ENCODE measurements at places on chromosomes 2 and 18.

- no peaks in the 10 kb centered on the region for H3K4me1 ChIP-seq
- H3K27me3 ChIP-seq, result no peaks in the 10 kb centered on the region
- H3K36me3 ChIP-seq, result no peaks in the 10 kb centered on the region
- H3K27ac ChIP-seq, result no peak overlapping the region
- no peak overlapping the region for H3K4me3 ChIP-seq
- DNase-seq, result no peak
Measured at GRCh38 chr18:48385596-48385995, 23.6 kb downstream of the ZBTB7C start.

- H3K36me3 ChIP-seq, result no peaks in the 10 kb centered on the region
- no peak overlapping the region for H3K4me3 ChIP-seq
- H3K4me1 ChIP-seq, result no peaks in the 10 kb centered on the region
Measured at GRCh38 chr2:85961754-85962153, 73.0 kb upstream of the ST3GAL5 start.

DNA sequence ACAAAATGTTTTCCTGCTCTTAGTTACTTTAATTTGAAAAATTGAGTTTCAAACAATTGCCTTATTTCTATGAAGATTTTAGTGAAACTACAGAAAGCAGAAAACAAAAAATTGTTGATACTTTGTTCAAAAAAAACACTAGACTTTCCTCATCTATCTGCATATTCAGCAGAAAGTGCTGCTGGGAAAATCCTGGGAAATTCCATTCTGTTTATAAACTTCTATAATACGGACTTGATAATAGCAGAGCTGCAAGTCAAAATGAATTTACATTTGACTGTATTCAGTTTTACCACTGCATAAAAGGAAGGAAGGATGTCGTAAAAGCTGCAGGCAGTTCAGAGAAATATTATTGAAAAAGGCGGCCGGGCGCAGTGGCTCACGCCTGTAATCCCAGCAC is 24.9 kb upstream of the ERICH2 start:
- no peaks in the 10 kb centered on the region for H3K36me3 ChIP-seq
- DNase-seq, result no peak
- no peak overlapping the region for H3K27ac ChIP-seq

DNA sequence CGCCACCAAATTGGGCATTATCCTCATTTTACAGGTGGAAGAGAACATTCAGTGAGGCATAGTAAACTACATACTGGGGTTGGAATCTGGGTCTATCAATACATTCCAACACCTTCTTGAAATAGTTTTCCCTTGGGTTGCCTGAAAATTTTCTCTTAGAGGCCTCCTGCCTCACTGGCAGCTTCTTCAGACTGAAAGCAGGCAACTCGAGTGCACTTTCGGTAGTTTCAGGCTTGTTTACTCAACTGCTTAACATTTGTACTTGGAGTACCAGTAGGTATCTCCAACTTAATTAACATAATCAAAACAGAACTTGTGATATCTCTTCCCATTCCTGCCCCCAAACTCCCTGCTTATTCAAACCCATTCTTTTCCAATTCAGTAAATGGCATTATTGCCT is 36.2 kb upstream of the C2orf74 start:
- H3K27ac ChIP-seq, result no peak overlapping the region
- no peak overlapping the region for H3K4me3 ChIP-seq
- H3K4me1 ChIP-seq, result no peaks in the 10 kb centered on the region

DNA sequence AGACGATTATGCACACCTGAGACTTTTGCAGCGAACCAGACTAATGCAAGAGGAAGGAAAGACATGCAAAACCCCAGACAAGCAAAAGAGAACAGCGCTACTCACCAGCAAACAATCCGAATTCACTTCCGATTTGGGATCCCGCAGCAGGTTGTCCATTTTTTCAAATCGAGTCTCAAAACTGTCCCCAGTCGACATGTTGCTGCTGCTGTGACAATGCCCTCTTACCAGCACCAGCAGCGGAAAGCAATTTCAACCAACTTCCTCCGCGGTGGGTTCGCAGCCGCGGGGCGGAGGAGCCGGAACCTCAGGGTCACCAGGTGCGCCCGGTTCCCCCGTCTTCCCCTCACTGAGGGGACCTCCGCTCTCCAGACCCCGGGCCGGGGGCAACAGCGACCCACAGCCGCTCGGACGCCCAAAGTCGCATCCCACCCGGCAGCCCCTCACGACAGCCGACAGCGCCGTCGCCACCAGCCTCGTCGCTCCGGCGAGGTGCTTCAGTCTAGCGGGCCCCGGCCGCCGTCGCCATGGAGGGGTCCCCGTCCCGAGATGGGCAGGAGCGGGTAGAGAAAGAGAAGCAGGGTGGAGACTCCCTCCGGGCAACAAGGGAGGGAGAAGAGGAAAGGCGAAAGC is 784 bp downstream of the ROCK1 start:
- peak overlapping the region; percentile 58 for H3K4me3 ChIP-seq
- peak; percentile 64 for DNase-seq
- H3K27me3 ChIP-seq, result no peaks in the 10 kb centered on the region
- H3K4me1 ChIP-seq, result peaks cover 41% of the 10 kb centered on the region

- no peak for DNase-seq
- no peak overlapping the region for H3K27ac ChIP-seq
- H3K4me3 ChIP-seq, result no peak overlapping the region
- no peaks in the 10 kb centered on the region for H3K4me1 ChIP-seq
- H3K36me3 ChIP-seq, result no peaks in the 10 kb centered on the region
Measured at GRCh38 chr2:210224591-210224940, 681 bp downstream of the ACADL start.

DNA sequence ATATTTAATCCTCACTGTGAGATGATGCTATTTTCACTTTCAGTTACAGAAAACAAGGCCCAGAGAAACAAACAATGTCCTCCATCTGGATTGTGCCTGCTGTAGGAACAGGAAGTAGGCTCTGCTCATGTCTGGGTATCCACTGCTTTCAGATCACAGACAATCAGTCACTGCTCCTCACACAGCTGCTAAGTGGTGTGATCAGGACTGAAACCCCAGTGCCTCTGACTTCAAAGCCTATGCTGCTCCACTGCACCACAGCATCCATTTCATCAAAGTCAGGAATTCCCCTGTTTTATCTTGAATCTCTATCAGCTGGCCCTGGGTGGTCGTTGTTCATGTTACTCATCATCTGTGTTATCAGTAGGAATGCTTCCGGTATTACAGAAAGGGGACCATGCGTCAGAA is 303.8 kb upstream of the TRIB2 start:
- no peak overlapping the region for H3K4me3 ChIP-seq
- H3K4me1 ChIP-seq, result peaks cover 29% of the 10 kb centered on the region
- no peak overlapping the region for H3K27ac ChIP-seq
- no peak for DNase-seq

- no peak overlapping the region for H3K27ac ChIP-seq
- no peaks in the 10 kb centered on the region for H3K27me3 ChIP-seq
- H3K36me3 ChIP-seq, result no peaks in the 10 kb centered on the region
- no peaks in the 10 kb centered on the region for H3K4me1 ChIP-seq
- DNase-seq, result no peak
Measured at GRCh38 chr18:50623694-50624352, 63.9 kb downstream of the MAPK4 start.

- no peak for DNase-seq
- H3K4me3 ChIP-seq, result no peak overlapping the region
- no peaks in the 10 kb centered on the region for H3K4me1 ChIP-seq
- H3K27me3 ChIP-seq, result no peaks in the 10 kb centered on the region
Measured at GRCh38 chr18:55096263-55096951, 137.1 kb upstream of the CCDC68 start.

DNA sequence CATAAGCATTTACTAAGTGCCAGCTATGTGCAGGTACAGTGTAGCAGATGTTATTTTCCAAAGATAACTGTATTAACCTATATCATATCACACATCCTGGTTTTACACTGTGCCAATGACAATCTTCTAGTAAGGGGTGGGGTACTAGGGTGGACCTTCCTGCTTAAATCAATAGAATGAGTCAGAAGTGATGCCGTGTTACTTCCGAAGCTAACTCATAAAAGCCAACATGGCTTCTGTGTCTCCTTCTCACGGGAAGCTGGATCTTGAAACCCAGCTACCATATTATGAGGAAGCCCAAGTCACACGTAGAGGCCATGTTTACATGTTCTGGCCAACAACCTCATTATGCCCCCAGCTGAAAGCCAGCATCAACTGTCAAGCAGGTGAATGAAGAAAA is 59.1 kb downstream of the MRPL33 start:
- H3K4me3 ChIP-seq, result no peak overlapping the region
- H3K27me3 ChIP-seq, result no peaks in the 10 kb centered on the region
- DNase-seq, result no peak
- no peak overlapping the region for H3K27ac ChIP-seq

- no peak overlapping the region for H3K4me3 ChIP-seq
- no peaks in the 10 kb centered on the region for H3K27me3 ChIP-seq
- peaks cover 10% of the 10 kb centered on the region for H3K36me3 ChIP-seq
- H3K4me1 ChIP-seq, result no peaks in the 10 kb centered on the region
- H3K27ac ChIP-seq, result no peak overlapping the region
Measured at GRCh38 chr18:63342206-63342605, 22.6 kb upstream of the BCL2 start.

DNA sequence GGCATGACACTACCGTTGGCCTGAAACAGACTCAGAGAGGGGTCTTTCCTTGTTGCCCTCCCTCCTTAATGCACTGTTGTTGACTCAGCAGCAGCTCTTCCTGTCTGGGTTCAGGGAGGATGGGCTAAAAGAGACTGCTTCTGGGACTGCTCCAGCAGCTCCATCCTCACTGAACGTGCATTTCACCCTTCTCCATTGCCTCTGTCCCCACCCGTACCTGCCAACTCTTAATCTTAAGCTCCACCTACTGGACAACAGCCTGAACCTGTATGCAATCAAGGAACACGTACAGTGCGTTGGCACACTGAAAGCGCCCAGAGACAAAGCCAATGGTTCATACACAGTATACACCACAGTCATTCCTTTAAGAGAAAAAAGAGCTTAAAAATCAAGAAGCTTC is 230.8 kb upstream of the RAB6C start:
- DNase-seq, result no peak
- no peaks in the 10 kb centered on the region for H3K36me3 ChIP-seq
- H3K27ac ChIP-seq, result no peak overlapping the region
- H3K4me3 ChIP-seq, result no peak overlapping the region
- no peaks in the 10 kb centered on the region for H3K4me1 ChIP-seq

DNA sequence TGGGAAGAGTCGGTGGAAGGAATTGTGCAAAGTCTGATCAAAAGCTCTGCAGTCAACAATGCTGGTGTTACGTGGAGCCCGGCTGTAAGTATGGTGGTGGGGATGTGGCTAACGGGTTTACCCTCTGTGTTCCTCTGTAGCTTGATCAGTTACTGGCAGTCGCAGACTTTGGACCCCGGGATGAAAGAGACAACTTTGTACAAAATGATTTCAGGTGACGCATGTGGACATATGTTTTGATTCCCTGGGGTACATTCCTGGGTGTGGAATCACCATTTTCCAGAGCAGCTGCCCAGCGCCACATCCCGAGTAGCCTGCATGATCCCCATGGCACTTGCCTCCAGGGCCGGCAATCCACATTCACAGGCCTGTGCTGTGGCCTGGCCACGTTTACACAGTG is 9.8 kb downstream of the RBFA start:
- no peak for DNase-seq
- H3K27me3 ChIP-seq, result no peaks in the 10 kb centered on the region
- H3K36me3 ChIP-seq, result no peaks in the 10 kb centered on the region
- H3K4me3 ChIP-seq, result no peak overlapping the region

- no peak overlapping the region for H3K4me3 ChIP-seq
- H3K27ac ChIP-seq, result no peak overlapping the region
- no peak for DNase-seq
- H3K36me3 ChIP-seq, result no peaks in the 10 kb centered on the region
- no peaks in the 10 kb centered on the region for H3K4me1 ChIP-seq
Measured at GRCh38 chr18:32847691-32848090, 74.9 kb upstream of the KLHL14 start.

DNA sequence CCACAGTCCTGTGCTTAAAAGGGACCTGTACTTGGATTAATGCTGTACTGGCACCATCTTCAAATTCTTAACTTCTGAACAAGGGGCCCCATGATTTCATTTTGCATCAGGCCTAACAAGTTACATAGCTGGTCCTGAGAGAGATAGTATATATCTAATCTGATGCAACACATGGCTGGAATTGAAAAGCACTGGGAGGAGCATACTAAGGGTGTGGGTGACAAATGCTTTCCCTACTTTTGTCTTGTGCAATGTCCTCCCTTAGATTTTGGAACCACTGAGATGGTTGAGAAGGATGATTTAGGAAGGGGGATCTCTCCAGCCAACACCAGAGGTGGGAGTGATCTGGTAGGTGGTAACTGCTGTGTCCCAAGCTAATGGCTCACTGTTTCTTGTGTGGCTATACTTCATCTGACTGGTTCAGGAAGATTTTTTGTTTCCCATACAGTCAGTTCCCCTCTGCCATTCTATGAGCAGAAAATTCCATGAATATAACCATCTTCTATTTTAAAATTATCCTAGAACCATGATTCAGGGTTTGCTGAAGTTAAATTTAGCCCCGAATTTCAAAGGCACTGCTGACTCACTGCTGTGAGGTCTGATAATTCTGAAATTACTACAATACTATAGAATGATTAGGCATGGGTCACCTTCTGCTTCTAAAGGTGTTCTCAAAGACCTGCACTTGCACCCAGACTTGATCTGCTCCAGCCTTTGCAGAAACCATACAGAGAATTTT is 108.3 kb upstream of the NCKAP5 start:
- no peaks in the 10 kb centered on the region for H3K36me3 ChIP-seq
- no peak overlapping the region for H3K4me3 ChIP-seq
- no peaks in the 10 kb centered on the region for H3K27me3 ChIP-seq
- no peak overlapping the region for H3K27ac ChIP-seq

DNA sequence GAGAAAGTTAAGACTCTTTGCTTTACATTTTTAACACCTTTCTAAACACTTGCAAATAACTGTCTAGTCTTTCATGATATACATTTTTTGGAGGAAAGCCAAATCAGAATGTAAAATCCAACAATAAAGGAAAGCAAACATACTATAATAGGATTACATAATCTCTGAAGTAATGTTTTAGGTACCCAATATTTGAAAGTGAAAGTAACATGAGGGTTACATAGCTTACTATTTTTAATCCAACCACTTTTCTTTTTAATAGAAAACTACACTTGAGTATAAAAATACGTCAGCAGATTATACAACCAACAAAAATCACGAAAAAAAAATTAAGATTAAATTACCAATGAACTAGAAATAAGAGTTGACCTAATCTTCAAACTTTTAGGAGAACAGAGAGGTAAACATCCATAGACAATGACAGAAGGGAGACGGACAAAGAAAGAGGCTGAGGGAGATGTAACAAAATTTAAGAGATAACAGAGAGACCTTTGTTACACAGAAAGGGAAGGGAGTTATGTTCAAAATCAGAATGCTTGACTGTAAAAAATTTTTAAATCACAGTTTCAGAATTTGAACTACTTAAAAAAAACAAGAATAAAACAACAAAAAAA is 150.0 kb downstream of the IKZF2 start:
- DNase-seq, result no peak
- H3K27ac ChIP-seq, result no peak overlapping the region
- no peaks in the 10 kb centered on the region for H3K4me1 ChIP-seq
- no peak overlapping the region for H3K4me3 ChIP-seq
- no peaks in the 10 kb centered on the region for H3K36me3 ChIP-seq

GRCh38 chr18:64519201-64519600 is 370.3 kb upstream of the LINC00305 start:
- H3K27ac ChIP-seq, result no peak overlapping the region
- no peaks in the 10 kb centered on the region for H3K27me3 ChIP-seq
- no peaks in the 10 kb centered on the region for H3K36me3 ChIP-seq
- DNase-seq, result no peak
- H3K4me3 ChIP-seq, result no peak overlapping the region
- H3K4me1 ChIP-seq, result no peaks in the 10 kb centered on the region

Data from CD8-positive, alpha-beta memory T cell (primary cell).